LoVo (cell line): ENCODE measurements at places on chromosomes 16 and 17.

- DNase-seq = peak; percentile 29
Observed at GRCh38 chr17:63984651-63985386, 12.1 kb upstream of the SCN4A start.

GRCh38 chr17:5283571-5284315 is 1.7 kb downstream of the RABEP1 start:
- DNase-seq = no peak

GRCh38 chr17:56771563-56771962 is 62.2 kb downstream of the C17orf67 start:
- no peak for DNase-seq

DNA sequence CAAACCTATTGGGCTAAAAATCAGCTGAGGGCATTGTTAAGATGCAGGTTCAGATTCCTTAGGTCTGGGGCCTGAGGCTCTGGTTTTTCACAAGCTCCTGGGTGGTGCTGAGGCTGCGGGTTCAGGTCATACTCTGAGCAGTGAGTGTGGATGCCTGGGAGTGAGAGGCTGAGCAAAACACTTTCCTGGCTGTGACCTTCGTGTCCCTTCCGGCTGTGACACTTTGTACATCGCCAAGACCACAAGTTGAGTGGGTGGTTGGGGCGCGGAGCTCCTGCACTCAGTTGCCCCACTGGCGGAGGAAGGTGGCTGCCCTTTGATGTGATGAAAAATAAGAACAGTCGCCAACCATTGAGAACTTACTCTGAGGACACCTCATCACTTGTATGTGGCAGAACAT is 24.8 kb downstream of the CCR7 start:
- DNase-seq = no peak
